ENCODE measurements at places on chromosomes 16 and 17.

DNA sequence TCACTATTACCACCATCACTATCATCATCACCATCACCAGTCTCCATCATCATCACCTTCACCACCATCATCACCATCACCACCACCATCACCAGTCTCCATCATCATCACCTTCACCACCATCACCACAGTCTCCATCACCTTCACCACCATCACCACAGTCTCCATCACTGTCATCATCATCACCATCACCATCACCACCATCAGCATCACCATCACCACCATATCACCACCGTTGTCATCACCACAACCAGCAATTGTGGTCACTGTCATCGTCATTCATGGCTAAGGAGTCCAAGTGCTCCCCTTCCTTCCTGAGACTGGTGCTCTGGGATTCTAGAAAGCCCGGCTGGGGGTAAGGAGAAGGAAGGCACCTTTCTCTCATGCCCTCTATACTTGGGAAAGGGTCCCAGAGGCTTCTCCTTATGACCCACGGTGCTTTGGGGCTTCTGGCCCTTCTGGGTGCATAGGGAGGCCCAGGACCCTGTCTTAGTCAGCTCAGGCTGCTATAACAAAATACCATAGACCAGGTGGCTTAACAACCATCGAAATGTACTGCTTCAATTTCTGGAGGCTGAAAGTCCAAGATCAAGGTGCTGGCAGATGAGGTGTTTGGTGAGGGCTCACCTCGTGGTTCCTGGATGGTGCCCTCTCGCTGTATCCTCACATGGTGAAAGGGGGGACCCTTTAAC is 93.4 kb upstream of the GSE1 start:
- no peak for DNase-seq

DNA sequence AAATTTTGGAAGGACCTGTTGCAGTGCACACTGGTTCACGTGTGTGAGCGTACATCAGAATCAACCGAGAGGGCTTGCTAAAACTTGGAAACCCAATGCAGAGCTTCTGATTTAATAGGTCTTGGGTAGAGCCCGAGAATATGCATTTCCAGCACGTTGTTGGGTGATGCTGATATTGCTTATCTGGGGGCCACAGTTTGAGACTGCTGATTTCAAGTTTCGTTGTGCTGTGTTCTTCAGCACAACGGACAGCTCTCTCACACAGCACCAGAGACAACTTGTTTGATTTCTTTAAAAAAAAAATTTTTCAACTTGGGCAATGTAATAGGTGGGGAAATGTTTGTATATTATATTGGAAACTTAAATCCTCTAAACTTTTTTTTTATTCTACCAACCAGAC is 9.4 kb downstream of the OR4D2 start:
- DNase-seq = no peak

DNA sequence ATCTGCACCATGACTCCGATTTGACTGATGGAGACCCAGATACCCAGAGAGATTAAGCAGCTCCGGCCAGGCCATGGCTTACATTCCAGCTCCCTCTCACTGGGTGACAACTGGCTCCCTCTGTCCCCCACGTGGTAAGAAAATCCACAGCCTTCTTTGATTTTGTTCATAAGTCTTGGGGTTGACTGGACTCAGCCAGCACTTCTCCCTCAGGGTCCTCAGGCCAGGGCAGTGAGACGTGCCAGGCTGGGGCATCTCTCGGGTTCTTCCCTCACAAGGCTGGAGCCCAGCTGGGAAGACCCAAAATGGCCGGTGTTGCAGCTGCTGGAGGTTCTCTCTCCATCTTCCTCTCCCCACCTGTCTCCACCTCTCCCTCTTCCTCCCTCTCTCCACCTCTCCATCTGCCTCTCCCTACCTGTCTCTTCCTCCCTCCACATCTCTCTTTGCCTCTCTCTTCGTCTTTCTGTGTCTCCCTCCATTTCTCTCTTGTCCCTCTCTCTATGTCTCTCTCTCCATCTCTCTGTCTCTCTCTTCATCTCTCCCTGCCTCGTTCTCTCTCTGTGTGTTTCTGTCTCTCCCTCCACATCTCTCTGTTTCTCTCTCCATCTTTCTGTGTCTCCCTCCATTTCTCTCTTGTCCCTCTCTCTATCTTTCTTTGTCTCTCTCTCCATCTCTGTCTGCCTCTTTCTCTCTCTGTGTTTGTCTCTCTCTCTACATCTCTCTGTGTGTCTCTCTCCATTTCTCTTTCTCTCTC is 105.3 kb downstream of the FOXL1 start:
- DNase-seq = no peak

DNA sequence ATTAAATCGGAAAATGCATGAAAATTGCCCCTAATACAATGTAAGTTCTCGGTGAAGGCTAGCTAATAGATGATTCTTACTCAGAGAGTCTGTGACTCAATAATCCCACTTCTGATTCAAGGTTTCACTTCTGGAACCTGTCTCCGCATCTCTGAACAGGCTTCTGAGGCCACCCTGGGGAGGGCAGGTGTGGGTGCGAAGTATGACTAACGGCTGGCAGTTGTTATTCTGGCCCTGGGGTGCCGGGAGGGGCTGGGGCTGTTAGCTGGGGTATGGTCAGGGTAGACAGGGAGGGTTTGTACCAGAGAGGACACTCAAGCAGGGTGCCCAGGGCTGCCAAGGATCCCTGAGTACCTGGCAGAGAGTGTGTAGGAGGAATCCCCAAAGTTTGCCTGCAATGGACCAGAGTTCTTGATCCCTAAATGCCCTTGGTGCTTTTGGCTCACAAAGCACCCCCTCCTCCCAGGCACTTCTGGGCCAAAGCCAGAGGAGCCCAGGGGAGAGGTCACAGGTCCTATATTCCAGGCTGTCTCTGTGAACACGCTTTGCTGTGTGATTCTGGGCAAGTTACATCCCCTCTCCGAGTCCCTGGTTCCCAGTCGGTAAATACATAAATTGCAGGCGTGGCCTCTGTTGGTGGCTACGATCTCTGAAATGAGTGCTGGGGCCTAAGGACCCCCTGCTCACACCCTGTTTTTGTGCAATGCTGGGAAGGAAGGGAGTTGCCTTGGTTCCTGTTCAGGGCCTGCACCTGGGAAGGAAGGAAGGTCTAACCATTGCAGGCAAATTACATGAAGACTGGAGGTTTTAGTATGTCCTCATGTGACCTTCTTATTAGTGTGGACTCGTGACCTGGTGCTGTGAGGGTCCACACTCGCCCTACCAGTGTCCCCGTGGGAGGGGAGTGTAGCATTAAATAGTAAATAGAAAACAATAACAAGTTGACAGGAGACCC is 49.9 kb upstream of the CPNE2 start:
- DNase-seq = peak; percentile 26

- no peak for DNase-seq
These were observed 2.8 kb downstream of the SOCS7 start for GRCh38 chr17:38354466-38354865.

GRCh38 chr16:69049146-69049545 is 56.3 kb upstream of the HAS3 start:
- DNase-seq = peak; percentile 69

- DNase-seq = no peak
These were observed 7.4 kb upstream of the CACNA1H start for GRCh38 chr16:1145383-1146100.

DNA sequence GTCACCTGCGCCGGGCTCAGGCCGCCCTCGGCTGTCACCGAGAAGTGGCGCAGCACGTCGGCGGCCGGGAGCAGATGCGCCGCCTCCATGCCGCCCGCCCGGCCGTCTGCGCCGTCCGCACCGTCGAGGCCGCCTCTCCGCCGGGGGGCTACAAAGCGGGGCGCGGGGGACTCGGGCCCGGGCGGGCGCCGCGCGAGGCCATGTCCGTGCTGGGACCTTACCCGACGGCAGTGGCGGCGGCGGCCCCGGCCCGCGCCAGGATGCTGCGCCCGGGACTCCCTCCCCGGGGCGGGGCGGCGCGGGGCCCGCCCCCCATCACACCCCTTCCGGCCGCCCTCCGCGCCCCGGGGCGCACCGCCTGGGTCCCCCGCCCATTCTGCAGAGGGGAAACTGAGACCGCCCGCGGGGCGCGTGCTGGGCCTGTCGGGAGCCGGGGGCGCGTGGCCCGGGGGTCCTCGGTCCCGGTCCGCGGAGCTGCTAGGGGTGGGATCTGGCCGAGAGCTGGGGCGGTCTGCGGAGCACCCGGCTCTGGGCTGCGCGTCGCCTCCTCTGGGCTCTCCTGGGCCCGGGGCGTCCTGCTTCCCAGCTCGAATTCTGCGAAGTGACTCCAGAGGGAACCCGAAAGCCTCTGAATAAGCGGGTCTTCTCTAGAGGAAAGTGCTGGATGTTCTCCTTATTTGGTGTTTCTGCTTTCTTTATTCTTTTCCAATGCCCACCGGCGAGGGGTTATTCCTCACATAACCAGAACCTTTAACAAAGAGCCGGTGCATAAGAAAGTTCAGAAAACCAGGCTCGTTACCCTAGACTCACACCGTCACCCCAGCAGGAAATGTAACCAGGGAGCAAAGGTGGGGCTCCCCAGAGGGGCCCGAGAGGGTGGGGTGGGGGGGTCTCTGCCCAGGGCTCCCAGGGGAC is at the start of gene ATP2A3:
Gene ATP2A3, minus strand, starts transcription at position 235 of the 915 bp plus-strand sequence. Its CDS starts 146 bp downstream, at position 89.
- no peak for DNase-seq

- DNase-seq = no peak
These were observed 22.2 kb downstream of the HS3ST4 start for GRCh38 chr16:25713785-25714570.

- no peak for DNase-seq
These were observed 18.3 kb downstream of the TBC1D16 start for GRCh38 chr17:80017226-80018010.

- peak; percentile 75 for DNase-seq
These were observed 17.5 kb downstream of the PRMT7 start for GRCh38 chr16:68328151-68328859.

DNA sequence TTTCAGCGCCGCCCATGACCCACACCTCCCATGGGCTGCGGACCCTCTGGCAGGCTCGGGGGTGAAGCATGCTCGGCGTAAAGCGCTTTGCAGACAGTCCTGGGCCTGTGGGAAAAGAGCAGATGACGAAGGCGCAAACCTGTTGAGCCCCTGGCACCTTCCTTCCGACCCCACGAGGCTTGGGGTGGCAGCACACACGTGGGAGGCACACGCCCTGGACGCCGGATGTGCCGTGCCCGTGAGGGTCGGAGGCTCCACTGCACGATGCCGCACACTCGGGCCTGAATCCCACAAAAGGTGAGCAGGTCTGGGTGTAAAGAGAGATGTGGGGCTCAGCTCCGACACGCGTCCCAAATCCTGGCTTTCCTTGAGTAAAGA is 71.1 kb downstream of the LMF1 start:
- no peak for DNase-seq

- DNase-seq = no peak
These were observed 59.8 kb downstream of the BANP start for GRCh38 chr16:88010968-88011483.

DNA sequence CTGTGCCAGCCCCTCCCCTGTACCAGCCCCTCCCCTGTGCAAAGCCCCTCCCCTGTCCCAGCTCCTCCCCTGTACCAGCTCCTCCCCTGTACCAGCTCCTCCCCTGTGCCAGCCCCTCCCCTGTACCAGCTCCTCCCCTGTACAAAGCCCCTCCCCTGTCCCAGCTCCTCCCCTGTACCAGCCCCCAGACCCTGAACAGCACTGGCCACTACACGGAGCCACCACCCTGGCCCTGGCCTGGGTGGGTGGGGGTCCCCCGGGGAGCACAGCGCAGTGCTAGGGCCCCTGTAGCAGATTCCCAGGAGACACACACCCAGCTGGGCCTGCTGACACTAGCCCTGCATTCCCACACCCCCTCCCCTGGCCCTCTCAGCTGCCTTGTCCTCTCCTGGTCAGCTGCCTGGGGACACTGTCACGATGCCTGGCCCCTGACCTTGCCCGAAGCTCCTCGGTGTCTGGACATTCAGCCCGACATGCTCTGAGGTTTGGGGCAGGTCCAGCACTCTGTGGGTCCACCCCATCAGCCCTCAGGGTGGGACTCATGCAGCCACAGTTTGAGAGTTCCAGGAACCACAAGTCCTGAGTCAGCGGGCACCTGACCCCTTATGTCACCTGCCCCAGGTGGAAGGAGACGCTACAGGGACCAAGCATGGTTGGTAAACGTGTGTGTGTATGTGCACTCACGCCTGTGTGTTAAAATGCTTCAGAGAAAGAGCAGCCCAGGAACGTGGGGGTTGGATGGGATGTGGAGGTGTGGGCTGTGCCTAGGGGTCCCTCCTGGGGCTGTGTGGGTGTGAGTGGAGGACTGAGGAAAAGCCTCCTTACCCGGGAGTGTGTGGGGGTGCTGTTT is 114.2 kb downstream of the METRNL start:
- DNase-seq = no peak

- DNase-seq = no peak
These were observed 146.4 kb upstream of the CIBAR2 start for GRCh38 chr16:85258629-85259028.

DNA sequence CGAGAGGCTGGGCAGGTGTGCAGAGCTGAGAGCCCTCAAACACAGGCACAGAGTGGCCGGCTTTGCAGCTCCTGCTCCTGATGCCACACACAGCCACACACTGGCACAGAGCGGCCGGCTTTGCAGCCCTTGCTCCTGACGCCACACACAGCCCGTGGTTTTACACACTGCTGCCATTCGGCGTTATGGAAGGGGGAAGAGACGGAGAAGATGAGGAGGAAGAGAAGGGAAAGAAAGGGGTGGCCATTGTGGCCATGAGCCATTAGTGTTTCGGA is 26.8 kb downstream of the WSCD1 start:
- DNase-seq = no peak
